ENCODE measurements at places on chromosomes 2 and 18.

GRCh38 chr18:36766836-36767235 is 62.0 kb downstream of the TPGS2 start:
- DNase-seq, result no peak

DNA sequence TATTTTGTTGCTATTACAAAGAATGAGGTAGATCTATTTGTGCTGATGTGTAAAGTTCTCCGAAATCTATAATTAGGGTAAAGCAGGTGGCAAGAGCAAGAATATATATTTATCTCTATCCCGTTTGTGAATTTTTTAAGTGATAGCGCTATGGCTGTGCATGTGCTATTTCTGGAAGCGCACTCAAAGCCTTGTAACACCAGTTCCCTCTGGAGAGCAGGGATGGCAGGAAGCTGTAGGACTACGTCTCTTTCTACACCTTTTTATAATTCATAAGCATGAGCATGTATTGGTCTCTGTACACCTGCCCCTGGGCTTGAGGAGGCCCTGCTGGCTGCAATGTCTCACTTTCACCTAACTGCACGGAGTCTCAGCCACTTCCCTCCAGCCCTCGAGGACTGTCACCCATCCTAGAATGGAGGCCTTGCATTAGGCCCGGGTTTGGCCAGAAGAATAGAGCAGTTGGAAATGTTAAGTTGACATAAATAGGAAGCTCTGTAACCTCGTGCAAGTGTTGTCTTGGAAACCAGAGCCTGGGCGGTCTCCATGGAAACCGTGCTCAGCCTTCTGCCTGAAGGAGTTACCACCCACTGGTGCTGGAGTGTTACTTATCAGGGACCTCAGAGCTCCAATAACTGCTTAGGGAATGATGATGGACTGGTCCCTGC is 20.9 kb downstream of the ITM2C start:
- DNase-seq, result peak; percentile 68

DNA sequence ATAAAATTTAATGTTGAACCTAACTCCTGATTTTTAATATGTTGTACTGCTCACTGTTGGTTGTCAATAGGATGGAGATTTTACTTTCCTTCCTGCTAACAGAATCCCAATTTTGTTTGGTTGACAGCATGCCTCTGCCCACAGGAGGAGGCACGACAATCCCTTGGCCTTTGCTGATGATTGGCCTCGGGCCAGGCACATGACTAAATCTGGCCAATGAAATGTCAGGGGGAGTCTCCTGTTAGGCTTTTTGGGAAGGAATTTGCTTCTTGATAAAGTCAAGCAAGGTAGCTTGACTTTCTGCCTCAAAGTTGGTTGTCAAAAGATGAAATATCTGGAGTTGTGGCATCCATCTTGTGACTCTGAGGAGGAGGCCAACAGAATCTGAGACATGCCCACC is 6.8 kb upstream of the TGFA start:
- DNase-seq, result no peak

DNA sequence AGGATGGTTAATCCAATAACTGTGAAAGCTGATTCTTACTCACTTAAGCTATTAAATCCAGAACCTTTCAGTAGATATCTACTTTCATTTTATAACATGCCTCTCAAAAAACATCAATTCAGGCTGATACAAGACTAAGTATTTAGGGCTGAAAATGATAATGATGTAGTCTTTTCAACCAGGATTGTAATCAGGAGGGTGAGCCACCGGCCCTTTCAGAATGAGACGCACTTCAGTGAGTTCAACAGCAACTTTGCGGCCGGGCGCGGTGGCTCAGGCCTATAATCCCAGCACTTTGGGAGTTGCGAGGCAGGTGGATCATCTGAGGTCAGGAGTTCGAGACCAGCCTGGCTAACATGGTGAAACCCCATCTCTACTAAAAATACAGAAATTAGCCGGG is 30.4 kb downstream of the RBMS1 start:
- no peak for DNase-seq

- DNase-seq, result no peak
Measured at GRCh38 chr2:83016343-83017110, 1442.6 kb downstream of the SUCLG1 start.

- no peak for DNase-seq
Measured at GRCh38 chr2:206962966-206963365, 23.6 kb downstream of the CPO start.

DNA sequence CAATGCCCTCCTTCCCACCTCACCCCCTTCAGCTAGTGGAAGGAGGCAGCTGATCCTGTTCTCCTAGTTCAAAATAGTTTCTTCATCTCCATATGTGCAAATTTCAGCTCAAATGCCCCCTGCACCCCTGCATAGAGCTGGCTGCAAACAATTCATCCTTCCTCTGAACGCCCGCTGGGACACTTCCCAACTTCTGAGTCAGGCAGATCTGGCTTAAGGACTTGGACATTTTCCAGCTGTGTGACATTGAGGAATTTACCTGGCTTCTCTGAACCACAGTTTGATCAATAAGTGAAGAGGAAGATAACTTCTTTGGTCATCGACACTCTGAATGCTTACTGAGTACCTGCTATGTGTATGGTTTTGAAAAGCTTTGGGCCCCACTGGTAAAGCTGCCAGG is 23.5 kb downstream of the PTGR3 start:
- DNase-seq, result no peak

GRCh38 chr2:14654835-14655282 is 22.3 kb downstream of the LRATD1 start:
- no peak for DNase-seq

- no peak for DNase-seq
Measured at GRCh38 chr18:50674307-50674980, 114.6 kb downstream of the MAPK4 start.

DNA sequence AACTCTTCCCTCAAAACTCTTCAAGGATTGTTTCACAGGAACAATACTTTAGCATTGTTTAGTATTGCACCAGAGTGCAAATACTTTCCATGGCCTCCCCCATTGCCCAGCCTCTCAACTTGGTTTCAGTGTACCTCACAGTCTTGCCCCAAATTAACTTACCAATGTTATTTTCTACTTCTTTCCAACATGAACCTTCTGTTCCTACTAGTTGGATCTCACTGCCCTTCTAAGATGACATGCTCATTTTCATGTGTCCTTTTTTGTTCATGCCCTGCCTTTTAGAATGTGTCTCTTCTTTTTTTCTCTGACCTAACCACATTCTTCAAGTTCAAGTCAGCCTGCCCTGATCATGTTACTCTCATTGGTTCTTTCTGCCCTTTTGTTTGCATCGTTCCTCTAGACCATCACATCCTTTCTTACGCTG is 4.1 kb downstream of the SPATS2L start:
- peak; percentile 38 for DNase-seq
